SW 1271 (cell line): ENCODE measurements at places on chromosomes 1 and 21.

DNA sequence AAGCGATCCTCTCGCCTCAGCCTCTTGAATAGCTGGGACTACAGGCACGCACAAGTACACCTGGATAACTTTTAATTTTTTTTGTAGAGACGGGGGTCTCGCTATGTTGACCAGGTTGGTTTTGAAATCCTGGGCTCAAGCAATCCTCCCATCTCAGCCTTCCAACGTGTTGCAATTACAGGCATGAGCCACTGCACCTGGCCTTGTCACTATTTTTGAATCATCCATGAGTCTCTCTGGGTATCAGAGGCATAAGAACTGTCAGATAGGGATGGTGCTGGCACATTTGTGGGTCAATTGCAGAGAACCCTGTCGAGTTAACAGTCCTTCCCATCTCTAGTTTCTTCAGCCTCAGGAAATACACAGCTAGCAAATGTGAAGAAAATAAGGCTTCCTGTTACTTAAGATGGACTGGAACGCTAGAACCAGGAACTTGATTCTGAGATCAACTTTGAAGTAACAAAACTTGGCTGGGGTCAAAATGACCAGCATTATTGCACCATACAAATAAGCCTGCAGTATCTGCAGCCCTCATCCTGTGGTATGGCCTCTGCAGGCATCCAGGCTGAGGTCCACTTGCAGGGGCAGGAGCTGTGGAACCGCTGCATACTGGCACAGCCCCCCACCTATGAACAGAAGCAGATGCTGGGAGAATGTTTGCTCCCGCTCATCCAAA, 124.3 kb upstream of the GADD45A start:
- no peak for DNase-seq

- DNase-seq: no peak
These were observed 184.6 kb upstream of the DUSP10 start for GRCh38 chr1:221926441-221926840.

GRCh38 chr1:20166051-20166450, 19.8 kb upstream of the UBXN10 start:
- DNase-seq: no peak

DNA sequence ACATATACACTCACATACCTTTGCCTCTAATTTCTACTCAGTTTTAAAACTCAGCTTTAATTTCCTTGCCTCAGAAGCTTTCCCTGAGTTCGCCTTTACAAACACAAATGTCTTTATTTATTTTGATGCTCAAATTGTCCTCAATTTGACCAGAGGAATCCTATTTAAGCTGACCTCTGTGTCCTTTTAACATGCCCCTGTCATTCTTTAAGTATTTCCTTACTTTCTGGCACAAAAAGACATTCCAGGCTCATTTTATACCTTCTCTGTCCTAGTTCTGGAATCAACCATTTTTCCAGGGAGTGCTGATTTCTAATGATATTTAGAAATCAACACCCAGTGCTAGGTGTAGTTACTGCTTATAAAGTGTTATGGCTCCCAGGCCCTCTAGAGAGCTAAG, 82.5 kb downstream of the OSBPL9 start:
- no peak for DNase-seq

- peak; percentile 2 for DNase-seq
These were observed 142.3 kb downstream of the DNM3 start for GRCh38 chr1:171983584-171983983.
